ENCODE measurements at places on chromosomes 5 and 9.
A peak's percentile ranks its signal among the peaks of the same experiment; 100 is the strongest.

GRCh38 chr5:87645224-87645623, 232.5 kb upstream of the CCNH start:
- DNase-seq, result no peak

DNA sequence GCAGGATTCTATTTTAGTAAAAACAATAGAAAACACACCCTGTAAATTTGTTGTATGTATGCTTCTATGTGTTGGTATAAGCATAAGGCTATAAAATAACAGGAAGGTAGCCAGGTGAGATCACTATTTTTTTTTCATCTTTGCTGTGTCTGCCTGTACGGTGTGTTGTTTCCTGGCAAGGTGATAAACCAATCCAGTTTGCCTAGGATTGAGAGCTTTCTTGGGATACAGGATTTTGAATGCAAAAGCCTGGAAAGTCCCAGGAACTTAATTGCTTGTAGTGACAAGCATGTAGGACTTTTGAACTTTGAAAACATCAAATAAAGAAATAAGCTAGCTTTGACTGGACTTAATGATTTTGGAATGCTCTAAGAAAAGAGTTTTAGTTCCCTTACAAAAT, 83.3 kb upstream of the RORB start:
- DNase-seq, result no peak

DNA sequence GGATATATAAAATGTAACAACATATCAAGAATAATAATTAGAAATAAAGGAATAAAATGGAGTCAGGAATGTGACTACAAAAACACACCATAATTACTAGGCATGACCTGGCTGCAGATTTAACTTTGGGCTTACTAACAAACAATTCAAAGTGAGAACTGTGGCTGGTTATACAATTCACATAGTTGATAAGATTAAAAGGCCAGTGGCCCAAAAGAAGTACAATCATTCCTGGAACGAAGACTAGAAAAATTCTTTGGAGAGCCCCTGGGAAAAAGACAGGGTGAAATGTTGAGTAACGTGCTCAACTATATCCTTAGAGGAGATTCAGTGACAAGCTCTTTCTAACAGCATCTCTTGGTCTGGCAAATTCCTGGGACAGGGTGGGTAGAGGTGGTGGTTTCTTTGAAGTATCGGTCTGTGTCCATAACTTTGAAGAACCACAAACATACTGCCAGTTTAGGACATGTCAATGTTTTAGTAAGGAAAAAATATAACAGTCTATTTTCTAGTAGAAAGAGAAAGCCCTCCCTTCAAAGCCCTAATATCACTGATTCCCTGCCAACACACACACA, 75.0 kb upstream of the IL6ST start:
- DNase-seq, result no peak

DNA sequence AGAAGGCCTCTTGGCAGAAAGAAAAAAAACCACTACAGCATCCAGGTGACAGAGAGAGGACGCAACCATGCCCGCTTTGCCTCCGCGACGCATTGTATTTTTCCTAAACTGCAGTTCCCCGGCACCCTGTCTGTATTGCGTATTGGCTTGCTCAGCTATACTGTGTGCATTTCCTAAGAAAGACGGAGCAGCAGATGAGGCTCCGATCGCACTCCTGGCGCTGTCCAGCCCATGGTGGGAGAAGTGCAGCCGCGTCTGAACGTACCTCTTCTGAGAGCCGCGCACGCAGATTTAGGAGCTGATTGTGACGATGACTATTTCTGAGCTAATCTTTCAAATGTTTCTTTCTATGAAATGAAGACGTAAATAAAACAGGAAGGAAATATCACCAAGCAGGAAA, 366.5 kb downstream of the IRX1 start:
- no peak for DNase-seq

DNA sequence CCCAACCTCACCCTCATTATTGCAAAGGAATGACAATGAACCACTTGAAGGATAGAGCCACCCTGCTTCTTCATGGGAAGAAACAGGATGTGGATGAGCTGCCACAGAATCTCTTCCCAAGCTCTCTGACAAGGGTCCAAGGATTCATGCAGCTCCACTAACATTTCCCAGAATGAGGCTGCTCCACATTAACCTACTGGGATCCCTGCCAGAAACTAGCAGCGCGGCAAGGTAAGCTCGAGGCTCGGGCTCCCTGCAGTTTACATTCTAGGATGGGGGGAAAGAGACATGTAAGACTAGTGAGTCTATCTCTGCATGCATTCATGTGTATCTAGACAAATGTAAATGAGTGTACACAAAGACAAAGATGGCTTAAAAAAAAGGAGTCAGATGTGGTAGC, 12.1 kb downstream of the DCAF12 start:
- DNase-seq, result no peak

DNA sequence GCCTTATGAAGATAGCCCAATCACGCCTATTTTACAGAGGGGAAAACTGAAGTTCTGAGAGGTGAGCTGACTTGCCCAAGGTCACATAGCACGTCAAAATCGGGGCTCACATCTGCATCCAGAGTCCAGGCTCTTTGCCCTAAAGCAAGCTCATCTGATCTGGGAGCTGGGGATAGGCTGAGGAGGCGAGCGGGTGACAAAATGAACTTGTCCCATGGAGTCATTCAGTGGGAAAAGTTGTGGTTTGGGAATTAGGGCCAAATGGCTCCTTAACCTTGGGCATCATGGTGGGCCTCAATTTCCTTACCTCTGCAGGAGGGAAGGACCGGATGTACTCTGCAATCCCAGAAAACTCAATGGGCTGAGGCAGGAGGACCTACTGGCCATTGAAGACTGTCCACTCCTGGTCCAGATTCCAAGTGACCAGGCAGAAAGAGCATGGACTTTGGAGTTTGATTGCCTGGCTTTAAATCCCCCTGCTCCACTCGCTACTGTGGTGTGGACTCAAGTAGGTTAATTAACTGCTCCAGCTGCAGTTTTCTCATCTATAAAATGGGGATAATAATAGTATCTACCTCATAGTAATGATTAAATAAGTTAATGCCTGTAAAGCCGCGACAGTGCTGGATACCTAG, 160.4 kb downstream of the RGS3 start:
- no peak for DNase-seq

DNA sequence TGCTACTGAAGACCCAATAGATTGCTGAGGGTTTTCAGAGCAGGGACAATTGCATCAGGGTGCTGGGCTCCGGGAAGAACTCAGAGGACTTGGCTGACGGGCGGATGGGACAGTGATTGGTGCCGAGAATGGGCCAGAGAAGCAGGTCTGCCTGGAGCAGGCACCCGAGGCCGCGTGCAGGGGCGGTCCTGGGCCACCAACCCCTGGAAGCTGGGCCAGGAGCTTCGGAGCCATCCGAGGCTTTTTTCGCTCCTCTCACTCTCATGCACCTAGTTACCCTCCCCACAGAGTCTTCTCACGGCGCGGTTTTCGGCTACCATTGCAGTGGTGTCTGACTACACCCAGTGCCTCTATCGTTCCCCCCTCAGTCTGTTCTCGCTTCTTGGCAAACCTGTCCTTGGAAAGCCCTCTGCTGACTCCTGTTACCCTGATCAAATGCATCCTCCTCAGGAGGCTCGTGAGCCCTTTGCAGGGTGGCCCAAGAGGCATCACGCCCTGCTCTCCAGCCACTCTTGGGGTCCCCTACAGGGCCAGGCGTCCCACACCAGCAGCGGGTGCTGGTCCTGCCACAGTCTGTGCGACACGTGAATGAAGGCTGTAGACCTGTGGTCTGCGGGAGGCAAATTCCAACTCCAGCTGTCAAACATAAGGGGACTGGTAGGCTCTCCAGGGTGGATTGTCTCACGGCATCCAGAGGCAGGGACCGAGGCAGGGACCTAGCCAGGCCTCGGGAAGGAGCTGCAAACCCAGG, 1.2 kb upstream of the CLPTM1L start:
- no peak for DNase-seq

DNA sequence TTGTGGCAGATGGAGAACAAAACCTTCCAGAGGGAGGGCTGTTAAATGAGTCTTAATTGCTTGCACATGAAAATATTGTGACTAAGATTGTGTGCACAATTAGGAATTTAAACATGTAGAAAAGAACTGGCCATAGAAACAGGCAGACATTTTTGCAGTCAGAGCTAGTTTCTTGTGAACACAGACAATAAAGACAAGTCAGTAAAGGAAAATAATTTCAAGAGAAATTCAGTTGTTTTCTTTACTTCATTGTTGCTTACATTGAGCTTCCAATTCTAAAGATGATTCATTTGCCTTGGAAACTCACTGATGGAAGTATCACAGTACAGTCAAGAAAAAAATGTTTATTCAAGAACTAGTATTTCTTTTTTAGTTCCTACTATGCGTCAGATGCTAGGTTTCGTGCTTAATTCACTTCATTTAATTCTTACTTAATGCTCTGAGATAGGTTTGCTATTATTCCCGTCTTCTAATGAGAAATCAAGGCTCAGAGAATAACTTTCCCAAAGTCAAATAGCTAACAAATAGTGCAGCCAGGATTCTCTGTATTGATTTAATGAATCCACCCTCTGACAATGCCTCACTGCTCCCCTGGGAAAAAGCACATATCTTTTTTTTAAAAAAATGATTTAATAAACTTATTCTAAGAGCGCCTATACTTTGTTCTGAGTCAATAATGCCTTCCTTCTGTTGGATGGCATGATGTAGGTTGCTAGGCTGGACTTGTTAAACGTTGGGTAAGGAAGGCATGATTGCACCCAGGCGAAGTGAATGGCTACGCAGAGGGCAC, 581.4 kb downstream of the RAB3C start:
- no peak for DNase-seq

DNA sequence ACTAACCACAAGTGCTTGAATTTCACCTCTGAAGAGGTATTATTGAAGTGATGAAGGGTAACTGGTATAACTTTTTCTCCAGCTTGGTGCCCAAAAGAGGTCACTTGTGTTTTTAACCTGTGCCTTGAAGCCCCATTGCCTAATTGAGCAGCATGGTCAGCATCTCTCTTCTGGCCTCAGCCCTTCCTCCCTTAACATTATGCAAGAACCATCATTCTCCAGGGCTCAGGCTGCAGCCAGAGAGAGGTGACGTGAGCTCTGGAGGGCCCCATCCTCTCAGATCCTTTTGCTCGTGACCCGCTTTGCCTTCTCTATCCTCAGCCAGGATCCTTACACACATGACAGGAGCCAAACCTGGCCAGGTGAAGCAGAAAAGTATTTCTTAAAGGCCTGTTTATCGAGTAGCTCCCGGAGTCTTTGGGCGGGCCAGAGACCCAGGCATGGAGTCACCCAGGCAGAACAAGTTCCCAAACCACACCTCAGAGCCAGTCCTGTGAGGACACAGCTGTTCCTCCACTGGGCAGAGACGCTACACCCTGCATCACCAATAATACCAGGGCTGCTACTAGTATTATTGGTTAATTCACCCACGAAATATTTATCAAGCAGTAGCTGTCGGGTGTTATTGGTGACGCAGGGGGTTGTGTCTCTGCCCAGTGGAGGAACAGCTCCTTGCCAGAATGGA, 29.6 kb upstream of the BOD1 start:
- no peak for DNase-seq

- no peak for DNase-seq
Observed at GRCh38 chr9:131824155-131824594, 84.3 kb upstream of the RAPGEF1 start.

DNA sequence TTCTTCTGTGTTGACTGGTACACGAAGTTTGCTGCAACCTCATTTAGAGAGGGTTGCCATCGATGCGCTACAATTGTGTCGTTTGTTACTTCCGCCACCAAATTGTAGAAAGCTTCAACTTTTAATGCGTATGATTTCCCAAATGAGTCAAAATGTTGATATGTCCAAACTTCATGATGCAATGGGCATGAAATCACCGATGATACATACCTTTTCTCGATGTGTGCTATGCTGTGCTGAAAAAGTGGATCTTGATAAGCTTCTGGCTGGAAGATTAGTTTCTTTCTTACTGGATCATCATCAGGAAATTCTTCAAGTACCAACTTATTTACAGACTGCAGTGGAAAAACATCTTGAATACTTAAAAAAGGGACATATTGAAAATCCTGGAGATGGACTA, 65.7 kb downstream of the TMEM38B start:
- no peak for DNase-seq

GRCh38 chr5:153476767-153477166, 13.7 kb upstream of the GRIA1 start:
- no peak for DNase-seq

- DNase-seq, result no peak
Observed at GRCh38 chr5:157767689-157768088, 24.2 kb downstream of the LSM11 start.

DNA sequence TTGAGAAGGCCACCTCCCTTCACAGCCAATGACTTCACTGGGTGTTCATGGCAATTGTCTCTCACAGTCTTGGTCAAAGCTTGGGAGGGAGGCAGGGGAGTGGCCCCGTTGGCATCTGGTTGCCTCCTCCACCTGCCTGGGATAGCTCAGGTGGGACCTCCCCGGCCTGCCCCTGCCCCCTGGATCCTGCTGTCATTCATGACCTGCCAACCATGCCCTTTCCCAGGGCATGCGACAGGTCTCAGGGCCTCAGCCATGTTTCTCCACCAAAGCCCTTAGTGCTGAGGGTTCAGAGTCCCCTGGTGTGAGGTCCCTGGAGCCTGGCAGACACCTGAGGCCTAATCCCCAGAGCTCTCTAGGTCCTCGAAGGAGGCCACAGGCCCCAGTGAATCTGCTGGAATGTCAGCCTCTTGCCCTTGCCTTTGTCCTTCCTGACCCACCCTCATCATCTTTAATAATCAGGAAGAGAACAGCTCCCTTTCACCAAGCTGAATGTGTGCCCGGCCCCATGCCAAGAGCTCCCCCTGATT, 5.6 kb downstream of the DAB2IP start:
- DNase-seq, result no peak

DNA sequence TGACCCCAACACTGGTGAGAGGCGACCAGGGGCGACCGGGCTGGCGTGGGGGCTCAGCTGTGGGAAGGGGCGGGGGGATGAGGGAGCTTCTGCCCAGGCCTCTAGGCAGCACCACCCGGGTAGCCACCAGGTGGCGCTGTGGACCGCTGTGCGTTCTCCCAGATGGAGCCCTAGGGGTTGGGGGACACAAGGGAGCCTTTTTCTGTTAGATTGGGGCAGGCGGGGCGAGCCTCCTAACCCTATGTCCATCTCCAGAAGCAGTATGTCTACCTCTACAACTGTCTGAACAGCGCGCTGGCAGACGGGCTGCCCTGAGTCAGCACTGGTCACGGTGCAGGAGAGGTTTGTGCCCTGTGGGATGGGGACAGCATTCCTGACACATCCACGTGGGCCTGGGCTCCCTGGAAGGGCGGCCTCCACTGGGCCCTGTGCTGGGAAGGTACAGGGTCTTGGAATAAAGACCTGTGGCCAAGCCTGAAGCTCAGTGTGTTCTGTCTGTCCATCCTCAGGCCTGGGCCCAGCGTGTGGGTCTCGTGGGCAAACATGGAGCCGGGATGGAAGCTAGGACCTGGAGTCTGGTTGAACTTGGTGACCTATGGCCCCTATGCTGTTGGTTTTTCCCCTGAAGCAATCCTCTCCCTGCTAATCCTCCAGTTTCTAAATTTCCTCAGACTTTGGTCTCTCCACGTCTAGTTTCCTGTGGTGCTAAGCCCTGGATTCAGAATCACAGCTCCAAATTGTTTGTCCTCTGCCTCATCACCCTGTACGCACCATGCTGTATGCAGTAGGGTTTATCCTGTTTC, 23.1 kb upstream of the SPTLC1 start:
- peak; percentile 82 for DNase-seq

GRCh38 chr9:124818431-124819281, 34.6 kb upstream of the WDR38 start:
- peak; percentile 26 for DNase-seq

GRCh38 chr5:24633715-24634325, 11.0 kb downstream of the CDH10 start:
- DNase-seq, result peak; percentile 72

Measured in hematopoietic multipotent progenitor cell treated with erythropoietin and hydrocortisone succinate and interleukin-3 and kit ligand, for 6 days (in vitro differentiated cells).